ENCODE measurements at places on chromosomes 3 and 15.

DNA sequence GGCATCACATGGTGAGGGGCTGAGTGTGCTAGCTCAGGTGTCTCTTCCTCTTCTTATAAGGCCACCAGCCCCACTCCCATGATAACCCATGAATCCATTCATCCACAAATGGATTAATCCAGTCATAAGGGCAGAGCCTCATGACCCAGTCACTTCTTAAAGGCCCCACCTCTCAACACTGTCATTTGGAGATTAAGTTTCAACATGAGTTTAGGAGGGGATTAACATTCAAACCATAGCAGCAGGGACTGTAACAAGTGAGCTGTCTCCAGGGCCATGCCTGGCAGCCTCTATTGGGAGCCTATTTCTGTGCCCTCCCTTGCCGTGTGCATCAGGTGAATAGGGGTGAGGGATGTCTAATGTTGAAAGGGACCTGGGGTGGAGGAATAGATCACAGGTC, 77.5 kb downstream of the CHRD start:
- no peak for DNase-seq

DNA sequence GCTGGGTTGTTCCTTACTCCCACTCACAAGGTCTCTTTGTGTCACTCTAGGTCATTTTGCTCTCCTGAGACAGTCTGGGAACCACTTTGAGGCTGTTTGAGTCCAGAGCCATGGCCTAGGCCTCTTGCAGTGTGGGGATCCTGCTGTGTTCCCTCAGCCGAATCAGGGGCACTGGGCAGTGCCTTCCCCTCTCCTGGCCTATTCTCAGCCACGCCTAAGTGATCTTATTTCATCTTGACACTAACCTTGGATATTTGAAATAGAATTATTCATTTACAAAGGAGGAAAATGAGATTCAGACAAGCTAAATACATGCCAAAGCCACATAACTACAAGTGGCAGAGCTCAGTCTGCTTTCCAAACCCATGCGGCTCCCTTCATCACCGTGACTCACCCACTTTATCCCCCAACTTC, 557.2 kb upstream of the TBL1XR1 start:
- peak; percentile 61 for DNase-seq

DNA sequence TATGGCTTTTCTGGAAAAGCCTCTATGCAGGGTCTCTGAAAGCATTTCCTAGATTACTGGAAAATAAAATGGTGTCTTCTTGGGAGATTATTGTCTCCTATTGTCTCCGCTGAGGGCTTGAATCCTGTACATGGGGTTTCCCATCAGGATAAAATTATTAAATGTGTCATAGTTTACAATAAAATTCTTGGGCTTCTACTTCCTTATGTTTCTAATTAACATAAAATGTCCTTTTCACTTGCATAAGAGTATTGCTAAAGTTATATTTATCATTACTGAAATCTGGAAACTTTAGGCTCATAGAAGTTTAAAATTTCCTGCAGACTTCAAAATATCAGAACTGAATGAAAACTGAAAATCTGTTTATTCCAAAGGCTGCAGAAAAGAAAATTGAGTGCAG, 595.5 kb upstream of the AGTR1 start:
- no peak for DNase-seq

GRCh38 chr3:11626084-11626463, 17.6 kb downstream of the VGLL4 start:
- DNase-seq = peak; percentile 31

- DNase-seq = no peak
Observed at GRCh38 chr3:1010228-1010627, 82.6 kb upstream of the CNTN6 start.

- DNase-seq = no peak
Observed at GRCh38 chr15:30036036-30036703, 46.6 kb upstream of the GOLGA8J start.

- no peak for DNase-seq
Observed at GRCh38 chr3:127252446-127252845, 35.4 kb downstream of the PRR20G start.

GRCh38 chr3:101857301-101857741, 8.0 kb downstream of the NFKBIZ start:
- no peak for DNase-seq

GRCh38 chr15:71080705-71081104, 34.6 kb upstream of the THSD4 start:
- DNase-seq = peak; percentile 55

DNA sequence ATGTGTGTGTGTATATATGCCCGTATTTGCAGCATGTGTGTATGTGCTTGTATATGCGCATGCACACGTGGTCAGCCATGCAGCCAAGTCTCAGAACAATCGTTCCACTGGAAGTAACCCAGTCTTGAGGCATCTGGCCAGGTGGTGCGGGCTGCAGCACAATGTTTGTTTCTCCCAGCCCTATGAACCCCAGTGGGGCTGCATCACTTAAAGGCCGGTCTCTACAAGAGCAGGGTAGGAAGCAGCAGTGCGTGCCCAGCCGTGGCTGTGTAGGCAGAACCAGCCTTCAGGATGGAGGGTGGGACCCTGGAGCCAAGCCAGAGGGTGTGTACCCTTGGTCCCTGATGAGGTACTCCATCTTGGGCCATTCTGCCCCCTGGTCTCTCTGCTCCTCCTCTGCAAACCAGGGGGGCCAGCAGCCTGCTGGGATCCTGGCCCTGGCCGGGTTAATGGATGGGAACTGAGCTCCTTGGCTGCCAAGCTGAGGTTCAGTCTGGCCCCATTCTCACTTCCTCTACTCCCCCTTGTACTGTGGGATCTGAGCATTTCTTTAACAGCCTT, 11.8 kb downstream of the KLF13 start:
- peak; percentile 26 for DNase-seq

DNA sequence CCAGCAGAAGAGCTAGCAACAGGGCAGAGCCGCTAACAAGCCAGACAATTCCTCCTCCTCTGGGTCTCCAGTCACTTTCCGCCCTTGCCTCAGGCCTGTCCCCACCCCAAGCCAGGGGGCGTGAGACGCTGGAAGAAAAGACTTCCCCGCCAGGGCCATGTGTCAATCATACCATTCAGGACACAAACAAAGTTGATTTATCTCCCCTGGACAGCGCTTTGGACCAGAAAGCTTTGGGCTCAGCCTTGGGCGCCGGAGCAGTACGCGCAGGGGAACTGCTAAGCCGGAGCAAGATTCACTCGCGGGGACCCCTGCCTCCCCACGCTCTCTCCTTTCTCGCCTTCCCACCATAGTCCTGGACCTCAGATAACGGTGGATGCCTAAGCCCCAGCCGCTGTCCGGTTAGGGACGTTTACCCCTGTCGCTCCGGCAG, 479 bp downstream of the LRRC2 start:
- peak; percentile 27 for DNase-seq

- peak; percentile 56 for DNase-seq
Observed at GRCh38 chr15:47331829-47332393, 385.4 kb upstream of the SEMA6D start.

DNA sequence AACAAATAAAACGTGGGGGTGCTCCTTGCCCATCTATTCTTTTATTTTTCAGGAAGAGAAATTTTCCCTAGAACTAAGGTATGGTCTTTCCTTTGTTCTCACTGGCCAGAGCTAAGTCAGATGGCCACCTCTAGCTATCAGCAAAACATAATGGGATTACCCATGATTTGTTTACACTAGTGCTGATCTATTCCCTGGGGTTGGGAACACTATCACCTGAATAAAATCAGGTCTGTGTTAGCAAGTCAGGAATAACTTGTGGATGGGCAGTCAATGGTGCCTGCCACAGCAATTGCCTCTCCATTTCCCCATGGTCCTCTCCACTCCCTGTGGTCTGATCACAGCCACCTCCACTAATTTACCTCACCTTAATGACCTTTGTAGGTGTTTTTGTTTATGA, 181.7 kb upstream of the CADPS start:
- DNase-seq = no peak

- no peak for DNase-seq
Observed at GRCh38 chr15:71628988-71629770, 181.2 kb upstream of the NR2E3 start.

- DNase-seq = no peak
Observed at GRCh38 chr15:89899295-89899945, 5.6 kb upstream of the AP3S2 start.

GRCh38 chr15:91572110-91572509, 281.4 kb upstream of the SLCO3A1 start:
- DNase-seq = peak; percentile 88

DNA sequence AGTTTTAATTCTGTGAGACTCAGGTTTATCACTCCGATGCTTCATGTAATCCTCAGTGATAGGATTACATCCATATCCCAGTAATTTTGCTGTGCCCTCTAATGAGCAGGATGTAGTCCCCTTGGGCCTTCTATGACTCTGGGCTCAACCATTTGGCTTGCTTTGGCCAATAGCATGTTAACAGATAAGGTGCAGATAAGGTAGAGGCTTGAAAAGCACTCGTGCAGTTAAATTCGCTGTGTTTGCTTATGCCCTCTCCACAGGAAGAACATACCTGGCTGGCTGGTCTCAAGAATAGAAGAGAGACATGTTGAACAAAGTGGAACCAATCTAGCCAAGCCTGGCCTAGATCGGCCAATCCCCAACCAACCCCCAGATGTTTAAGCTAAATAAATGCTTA, 20.1 kb downstream of the CCDC13 start:
- DNase-seq = no peak

- no peak for DNase-seq
Observed at GRCh38 chr3:195227871-195228270, 43.1 kb downstream of the XXYLT1 start.

DNA sequence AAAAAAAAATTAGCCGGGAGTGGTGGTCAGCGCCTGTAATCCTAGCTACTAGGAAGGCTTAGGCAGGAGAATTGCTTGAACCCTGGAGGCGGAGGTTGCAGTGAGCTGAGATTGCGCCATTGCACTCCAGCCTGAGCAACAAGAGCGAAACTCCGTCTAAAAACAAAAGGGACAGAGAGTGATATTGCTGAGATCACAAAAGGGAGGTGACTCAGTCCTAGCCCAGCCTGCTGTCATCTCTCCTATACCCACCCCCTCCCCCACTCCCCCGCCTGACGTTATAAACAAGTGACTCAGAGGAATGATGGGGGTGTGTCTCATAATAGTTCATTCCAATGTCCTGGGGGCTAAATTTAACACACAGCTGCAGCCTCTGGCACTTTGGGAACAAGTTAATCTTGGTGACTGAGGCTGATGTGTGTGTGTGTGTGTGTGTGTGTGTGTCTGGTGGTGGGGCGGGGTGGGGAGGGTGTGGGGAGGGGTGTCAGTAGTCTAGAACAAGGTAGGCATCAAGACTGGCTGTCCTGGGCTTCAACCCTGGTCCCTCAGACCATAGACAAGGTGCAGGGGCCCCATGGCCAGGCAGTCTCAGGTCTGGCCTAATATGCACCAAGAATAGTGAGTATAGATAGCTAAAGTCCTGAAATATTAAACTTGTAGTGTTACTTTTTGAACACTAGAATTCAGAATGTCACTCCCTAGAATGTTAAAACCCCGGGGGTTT, 1.3 kb upstream of the KLHL40 start:
- peak; percentile 83 for DNase-seq

- no peak for DNase-seq
Observed at GRCh38 chr3:161745741-161746140, 249.1 kb downstream of the OTOL1 start.

DNA sequence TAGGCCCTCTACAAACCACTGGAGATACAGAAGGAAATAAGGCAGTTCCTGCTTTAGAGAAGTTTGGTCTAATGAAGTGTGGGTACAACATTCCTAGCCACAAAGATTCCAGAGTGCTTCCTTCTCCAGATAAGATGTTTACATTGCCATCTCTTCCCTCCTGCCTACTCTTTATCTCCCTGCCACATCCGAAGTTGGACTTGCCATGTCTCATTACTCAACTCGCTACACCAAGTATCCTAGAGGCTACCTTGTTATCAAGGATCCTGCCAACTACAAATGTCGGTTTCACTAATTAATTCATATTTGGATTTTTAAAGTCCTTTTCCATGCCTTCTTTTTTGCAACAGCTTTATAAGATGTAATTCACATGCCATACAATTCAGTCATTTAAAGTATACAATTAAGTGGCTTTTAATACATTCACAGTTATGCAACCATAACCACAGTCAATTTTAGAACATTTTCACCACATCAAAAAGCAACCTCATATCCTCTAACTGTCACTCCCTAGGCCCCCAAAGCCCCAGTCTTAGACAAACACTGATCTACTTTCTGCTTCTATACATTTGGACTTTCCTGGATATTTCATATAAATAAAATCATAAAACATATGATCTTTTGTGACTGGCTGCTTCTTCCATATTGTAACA, 53.7 kb upstream of the CSTA start:
- DNase-seq = no peak

- DNase-seq = peak; percentile 16
Observed at GRCh38 chr3:111531446-111531845, 10.6 kb upstream of the CD96 start.

DNA sequence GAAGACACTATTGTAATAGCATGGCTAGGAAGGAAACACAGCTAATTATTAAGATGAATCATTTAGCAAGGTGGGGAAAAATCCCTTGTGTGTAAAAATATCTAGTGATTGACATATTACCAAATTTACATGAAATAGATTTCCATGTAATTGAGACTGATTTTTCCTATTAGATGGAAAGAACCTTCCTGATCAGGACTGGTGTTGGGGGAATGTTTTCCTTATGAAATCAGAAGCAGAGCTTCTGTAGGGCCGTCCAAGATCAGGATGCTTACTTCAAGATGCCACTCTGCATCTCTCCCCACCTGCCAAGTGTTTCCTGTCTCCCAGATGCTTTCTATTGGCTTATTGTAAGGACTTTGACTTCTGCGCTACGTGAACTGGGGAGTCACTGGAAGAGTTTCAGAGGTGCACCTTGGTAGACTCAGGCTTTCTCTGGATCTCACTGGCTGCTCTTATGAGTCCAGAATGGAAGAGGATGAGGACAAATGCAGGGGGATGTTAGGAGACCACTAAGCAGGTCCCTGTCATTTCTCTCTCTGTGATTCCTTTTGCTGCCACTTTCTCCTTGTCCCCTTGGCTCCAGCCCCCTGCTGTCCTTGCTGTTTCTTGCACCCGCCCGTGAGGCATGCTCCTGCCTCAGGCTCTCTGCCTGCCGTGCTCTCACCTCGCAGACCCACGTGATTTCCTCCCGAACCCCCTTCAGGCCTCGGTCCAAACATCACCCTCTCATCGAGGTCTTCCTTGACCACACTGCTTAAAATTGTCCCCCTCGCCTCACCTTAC, 30.1 kb downstream of the BTD start:
- no peak for DNase-seq

- no peak for DNase-seq
Observed at GRCh38 chr3:179949412-179949811, 87.3 kb downstream of the PEX5L start.

GRCh38 chr3:156474560-156475389, 80.1 kb downstream of the SSR3 start:
- no peak for DNase-seq

- DNase-seq = no peak
Observed at GRCh38 chr3:32126305-32127015, 20.0 kb downstream of the GPD1L start.

GRCh38 chr3:131543714-131544113, 40.9 kb upstream of the MRPL3 start:
- DNase-seq = peak; percentile 89

- peak; percentile 75 for DNase-seq
Observed at GRCh38 chr15:90143166-90143655, 40.9 kb upstream of the IDH2 start.

All from astrocyte of the hippocampus (primary cell).